ENCODE measurements at places on chromosomes 16 and 17.

DNA sequence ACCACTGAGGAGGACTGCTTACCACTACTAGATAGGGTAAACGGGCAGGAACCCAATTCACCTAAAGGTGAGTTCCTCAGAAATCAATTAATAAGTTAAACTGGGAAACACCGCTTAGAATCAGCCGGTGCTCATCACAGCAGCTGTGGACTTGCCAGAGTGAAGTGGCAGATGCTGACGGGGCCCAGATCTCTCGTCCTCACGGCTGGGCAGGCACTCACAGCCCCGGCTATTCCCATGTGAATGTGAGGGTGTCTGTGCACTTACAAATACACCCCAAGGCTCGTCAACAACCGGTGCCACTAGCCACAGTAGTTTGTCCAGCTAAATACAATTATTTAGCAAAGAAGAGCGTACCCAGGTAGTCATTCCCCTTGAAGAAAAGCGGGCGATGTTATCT is 29.7 kb downstream of the MBTPS1 start:
- no peak for DNase-seq

GRCh38 chr16:4697848-4698291 is 4.5 kb downstream of the NUDT16L1 start:
- DNase-seq, result no peak

DNA sequence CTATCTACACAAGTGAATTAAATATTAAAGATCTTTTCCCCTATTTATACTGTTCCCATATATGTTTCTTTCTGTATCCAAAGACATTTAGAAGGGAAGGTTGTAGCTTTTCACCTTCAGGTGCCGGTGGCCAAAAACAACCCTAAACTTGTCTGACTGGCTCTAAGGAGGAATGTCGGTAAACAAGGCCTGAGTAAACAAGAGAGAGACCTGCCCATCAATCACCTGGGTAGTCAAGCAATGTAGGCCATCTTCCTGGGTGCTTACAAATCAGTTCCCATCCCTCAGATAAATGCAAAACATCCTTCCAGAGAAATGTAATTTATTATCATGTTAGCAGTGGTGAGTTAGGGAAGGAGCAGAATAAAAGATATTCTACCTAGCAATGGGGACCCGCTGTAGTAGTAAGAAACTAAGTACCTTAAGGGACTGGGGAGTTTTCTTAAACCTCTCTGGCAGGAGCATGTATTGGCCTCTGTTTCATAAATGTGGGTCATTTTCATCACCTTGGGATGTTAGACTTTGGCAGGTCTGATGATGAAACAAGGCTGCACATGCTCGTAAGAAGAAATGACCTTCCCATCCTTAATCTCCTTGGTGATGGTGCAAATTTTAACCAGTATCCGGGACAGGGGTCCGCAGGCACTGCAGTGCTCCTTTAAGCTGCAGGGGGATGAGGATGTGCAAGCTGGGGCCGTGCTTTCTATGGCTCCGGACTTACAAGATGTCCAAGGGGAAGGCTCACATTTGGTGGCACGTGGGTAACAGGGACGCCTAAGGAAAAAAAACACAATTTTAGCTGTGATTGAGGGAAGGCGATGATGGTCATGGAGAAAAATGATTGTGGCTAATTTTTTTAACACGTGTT is 8.4 kb downstream of the KRT39 start:
- no peak for DNase-seq

DNA sequence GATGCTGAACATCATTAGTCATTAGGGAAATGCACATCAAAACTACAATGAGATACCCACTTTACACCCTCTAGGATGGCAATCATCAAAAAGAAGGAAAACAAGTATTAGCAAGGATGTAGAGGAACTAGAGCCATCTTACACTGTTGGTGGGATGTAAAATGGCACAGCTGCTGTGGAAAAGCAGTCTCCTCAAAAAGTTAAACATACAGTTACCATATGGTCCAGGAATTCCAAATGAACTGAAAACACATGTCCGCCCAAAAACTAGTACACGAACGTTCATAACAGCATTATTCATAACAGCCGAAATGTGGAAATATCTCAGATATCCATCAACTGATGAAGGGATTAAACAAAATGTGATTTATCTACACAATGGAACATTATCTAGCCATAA is 7.0 kb downstream of the FBF1 start:
- no peak for DNase-seq

GRCh38 chr16:78519896-78520295 is 420.4 kb downstream of the WWOX start:
- DNase-seq, result no peak

DNA sequence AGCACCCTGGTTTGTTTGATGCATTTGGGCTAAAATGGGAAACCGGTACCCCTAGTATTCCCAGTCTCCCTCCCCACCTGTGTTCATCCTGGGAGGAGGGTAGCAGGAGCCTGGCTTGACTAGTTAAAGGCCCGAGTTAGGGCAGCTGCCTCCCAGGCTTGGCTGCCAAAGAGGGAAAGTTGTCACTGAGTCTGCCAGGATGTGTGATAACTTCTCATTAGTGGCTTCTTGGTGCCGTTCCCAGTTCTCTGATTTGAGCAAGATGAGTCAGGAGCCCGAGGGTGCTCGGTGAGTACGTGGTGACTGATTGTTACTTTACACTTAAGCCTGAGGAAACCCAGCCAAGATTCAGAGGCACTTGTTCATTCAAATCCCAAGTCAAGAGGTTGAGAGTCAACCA is 2.5 kb downstream of the KRT32 start:
- DNase-seq, result peak; percentile 89

Data from AG09309 (cell line).